ENCODE measurements at places on chromosomes 7 and 10.

GRCh38 chr7:132548489-132549078 lies 27.7 kb downstream of the PLXNA4 start:
- DNase-seq = no peak

GRCh38 chr7:1645476-1645875 lies 24.6 kb upstream of the ELFN1 start:
- DNase-seq = no peak

- DNase-seq = no peak
These were observed 106.0 kb upstream of the STK17A start for GRCh38 chr7:43476896-43477295.

DNA sequence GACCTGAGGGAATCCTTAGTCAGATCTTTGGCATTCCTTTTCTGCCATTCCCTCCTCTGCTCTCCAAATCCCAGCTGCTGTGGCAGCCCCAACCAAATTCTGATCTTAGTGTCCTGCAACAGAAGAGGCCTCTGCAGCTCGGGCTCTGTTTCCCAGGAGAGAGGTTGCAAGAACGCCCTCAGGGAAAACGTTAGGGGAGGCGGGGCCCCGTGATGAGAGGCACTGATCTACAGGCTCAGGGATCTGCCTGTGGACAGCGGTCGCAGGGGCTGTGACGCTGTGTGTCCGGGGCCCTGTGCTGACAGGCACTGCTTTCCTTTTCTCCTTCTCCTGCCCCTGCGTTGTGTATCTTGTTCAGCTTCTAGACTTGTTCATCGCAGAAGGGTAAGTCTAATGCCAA lies 57.3 kb upstream of the DPYSL4 start:
- no peak for DNase-seq

GRCh38 chr7:22563032-22563501 lies 63.1 kb upstream of the STEAP1B start:
- DNase-seq = no peak

GRCh38 chr10:44368637-44369036 lies 16.3 kb downstream of the CXCL12 start:
- DNase-seq = no peak

DNA sequence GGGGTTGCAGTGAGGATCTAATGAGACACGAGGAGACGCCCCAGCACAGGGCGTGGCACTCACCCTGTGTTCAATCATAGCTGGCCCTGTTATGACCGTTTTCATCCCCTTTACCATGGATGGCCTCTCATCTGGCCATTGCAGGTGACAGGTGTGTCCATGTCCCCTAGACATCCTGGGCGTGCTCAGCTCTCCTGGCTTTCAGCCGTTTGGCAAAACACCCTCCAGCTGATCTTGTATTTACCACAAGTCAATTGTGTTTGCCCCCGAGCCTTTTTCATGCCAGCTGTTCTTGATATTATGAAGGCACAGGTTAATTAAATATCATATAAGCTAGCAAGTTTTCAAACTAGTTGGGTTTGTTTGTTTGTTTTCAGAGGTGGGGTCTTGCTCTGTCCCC lies 97.1 kb downstream of the CHST15 start:
- no peak for DNase-seq

DNA sequence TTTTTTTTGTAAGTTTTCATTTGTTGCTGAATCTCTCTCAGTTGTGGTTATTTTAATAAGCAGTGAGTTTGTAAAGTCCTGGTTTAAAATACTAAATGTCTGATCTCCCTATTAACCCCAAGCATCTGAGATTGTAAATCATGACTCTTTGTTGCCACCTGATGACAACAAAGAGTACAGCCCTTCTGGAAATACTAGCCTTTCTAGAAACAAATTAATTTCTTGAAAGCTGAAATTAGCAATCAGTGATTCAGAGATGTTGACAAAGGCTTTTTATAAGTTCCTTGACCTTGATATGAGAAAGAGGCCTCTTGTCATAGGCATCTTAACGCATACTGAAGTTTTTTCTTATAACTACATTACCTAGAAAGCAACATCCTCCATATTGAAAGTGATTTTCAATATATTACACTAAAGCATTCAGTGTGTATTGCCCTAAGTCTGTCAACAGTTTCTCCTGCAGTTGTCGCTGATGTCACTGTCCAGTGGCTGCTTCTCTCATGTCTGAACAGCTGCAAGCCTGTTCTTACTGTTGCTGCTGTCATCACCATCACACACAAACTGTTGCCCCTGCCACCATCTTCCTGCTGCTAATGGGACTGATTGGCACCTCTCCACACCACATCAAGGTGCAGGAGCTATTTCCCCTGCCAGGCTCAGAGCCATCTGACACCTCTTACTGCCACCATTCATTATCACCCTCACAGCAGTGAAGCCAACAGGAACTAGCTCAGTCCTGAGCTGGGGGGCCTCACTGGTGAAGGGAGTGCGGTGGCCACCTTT lies 95.1 kb upstream of the LRGUK start:
- DNase-seq = no peak

GRCh38 chr7:130334274-130334673 lies 10.3 kb upstream of the CPA5 start:
- DNase-seq = no peak

- DNase-seq = no peak
These were observed 22.2 kb downstream of the ARHGAP21 start for GRCh38 chr10:24701447-24701846.

DNA sequence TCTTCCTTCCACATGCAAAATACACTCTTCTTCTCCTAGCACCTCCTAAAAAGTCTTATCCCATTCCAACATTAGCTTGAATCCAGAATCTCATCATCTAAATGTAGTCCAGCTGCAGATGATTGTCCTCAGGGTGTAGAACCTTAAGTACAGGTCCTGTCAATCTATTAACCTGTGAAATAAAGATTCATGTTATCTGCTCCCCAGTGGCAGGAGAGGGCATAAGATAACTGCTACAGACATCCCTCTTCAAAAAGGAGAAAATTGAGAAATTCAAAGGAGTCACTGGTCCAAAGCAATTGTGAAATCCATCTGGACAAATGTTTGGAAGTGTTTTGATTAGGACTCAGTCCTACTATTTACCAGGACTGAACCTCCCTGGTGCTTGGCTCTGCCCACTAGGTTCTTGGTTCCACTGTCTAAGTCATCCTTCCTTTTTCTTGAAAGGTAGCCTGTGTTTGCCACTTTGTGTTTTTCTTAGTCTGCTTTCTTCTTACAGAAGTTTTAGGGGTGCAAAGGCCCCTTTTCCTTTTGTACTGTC lies 96.2 kb downstream of the ADD3 start:
- DNase-seq = no peak

DNA sequence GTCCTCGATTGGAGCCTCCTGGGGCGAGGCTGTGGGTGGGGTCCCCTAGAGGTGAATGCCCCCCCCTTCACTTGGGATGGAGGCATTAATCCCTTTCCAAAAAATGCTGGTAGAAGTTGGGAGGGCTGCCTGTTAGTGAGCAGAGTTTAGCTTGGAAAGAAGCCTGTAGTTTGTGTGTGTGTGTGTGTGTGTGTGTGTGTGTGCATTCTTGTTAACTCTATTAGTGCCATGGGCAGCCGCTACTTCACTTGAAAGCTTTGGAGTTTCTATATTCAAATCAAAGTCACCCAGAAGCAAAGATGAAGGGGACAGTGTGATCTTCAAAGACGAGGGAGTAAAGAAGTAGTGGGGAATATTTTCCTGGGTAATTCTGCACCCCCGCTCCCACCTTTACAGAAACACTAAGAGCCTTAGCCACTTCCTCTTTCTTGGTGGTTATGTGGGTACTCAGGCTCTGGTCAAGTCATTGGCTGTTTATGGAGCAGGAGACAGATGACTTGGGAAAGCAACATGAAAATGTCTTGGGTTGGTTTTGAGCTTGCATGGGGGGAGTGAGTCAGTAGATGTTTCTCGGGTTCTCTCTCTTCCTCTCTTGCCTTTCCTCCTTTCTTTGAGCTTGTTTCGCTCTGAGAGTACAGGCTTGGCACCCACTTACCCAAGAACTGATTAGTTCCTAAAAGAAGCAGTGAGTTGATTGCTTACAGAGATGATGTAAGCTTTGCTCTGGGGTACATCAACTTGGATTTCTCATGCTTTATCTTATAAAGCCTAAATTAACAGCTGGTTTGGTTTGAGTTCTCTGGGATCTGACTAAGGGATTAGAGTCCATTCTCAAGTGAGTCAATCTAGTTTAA lies 35.9 kb downstream of the TCF7L2 start:
- no peak for DNase-seq

DNA sequence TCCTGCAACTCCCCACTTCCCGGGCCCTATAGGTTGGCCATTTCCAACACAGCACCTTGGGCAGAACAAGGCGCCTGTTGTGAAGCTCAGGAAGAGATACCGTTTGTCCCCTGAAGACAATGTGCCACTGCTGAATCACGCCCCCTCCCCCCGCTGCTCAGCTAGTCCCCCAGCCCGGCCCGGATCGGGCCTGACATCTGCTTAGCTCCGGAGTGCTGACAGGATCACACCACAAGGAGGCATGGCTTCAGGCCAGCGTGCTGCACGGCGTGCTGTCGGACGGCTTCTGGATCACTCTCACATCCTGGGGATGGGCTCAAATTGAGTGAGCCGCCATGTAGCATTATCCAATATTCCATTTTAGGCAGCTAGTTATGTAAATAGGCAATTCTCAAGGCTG lies 62.1 kb upstream of the EFCAB10 start:
- DNase-seq = no peak

GRCh38 chr10:35058134-35058533 lies 32.0 kb downstream of the CUL2 start:
- DNase-seq = no peak

- no peak for DNase-seq
These were observed 177.1 kb upstream of the SVIL start for GRCh38 chr10:29811751-29812427.

DNA sequence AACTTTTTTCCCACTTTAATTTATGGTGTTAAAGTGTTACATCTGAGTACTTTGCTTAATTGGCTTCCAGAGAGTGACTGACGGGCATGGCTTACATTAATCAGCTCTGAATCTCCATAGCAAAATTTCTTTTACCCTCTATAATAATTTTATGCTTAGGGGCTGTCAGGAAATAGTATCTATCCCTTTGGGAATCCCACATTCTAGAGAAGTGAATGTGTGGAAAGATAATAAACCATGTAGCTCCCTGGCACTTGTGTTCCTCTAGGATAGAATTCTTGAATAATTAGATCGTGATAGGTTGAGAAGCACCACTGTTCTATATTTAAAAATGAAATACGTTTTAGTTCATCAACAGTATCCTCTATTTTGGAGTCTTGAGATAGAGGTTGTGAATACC lies 89.6 kb downstream of the DNAJB9 start:
- DNase-seq = no peak

GRCh38 chr7:15199482-15199881 lies 296.9 kb upstream of the DGKB start:
- no peak for DNase-seq

DNA sequence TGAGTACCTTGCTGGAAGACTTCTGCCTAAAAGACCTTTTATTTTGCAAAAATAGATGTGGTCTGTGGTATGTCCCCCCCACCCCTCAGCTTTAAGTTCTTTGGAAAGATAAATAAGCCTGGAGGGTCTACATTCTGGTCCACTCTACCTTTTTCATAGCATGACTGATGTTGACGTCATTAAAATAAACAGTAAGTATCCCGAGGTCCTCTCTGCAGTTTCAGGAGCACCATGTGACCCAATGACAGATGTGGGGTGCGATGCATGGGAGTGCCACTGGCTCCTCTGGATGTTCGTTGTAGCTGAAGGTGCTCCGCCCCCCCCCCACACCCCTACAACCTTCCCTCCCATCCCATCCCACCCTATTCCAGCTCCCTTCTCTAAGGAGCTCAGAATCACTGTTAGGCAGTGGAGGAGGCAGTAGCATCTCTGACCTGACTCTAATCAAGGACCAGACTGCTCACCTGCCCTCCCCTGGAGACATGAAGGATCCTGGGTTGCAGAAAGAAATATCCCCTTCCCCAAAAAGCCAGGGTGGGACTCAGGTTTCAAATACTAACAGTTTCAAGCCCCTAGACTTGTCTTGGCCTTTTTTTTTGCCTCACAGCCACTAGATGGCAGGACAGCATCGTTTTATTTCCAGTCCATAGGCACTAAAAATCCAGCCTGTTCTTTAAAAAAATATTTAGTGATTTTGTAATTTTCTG lies 25.1 kb downstream of the CASP7 start:
- no peak for DNase-seq

DNA sequence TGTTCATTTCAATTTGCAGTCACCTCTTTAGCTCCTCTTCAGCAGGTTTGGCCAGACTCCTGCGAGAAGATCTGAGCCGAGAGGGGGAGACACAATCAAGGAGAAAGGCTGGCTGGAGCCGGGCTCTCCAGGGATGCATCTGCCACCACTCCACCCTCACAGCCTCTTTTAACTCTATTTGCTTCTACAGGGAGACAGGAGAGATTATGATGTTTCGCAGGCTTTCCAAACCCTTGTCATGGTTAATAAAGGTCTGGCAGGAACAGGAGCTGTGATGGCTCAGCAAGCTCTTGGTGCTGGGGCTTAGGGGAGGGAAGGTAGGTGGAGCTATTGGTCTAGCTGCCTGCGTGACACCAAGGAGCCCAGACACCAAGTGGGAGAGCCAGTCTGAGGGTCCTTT lies 448.1 kb upstream of the PODXL start:
- no peak for DNase-seq

DNA sequence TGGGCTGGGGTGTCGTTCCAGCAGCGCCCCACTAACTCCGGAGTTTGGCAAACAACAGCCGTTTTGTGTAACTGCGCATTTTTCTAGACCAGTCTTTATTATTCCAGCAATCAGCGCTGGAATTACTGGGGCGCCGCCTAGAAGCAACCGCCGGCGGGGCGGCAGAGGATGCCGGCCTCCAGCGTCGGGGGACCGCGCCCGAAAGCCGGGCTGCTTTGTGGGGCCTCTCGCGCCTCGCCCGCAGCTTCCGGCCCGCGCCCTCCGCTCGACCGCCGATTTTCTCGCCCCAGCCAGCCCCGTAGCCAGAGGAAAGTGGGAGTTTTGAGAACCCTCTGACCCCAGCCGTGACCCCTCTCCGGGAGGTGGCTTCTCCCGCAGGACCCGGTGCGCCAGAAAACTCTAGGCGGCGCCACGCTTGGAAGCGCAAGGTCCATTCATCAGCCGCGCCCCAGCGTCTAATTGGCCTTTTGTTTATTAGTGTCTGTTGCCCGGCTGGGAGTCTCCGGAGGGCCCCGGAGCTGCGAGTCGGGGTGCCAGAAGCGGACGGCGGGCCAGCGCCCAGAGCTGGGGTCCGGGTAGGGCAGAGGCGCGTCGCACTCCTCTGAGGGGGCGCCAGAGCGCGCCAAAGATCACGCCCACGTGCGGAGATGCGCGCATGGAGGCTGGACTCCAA lies 10.7 kb downstream of the EMX2 start:
- no peak for DNase-seq

DNA sequence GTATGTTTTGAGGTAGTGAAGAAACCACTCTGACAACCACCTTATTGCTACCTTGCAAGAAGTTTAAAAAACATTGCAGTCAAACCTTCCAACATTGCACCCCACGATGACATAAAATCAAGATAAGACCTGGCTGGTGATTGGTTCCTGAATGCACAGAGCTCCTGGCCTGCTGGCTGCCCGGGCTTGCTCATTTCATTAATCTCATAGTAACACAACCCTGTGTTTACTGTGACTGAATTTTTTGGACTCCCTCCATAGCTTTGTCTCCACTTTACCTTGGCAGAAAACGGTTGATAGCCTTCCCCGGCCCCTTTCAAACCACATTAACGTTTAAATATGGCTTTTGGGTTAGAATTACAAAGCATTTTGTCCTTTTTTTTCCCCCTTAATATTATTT lies 27.5 kb downstream of the VWA2 start:
- DNase-seq = no peak
